HFFc6 (cell line): ENCODE measurements at places on chromosomes 7 and 10.

- no peak for DNase-seq
Observed at GRCh38 chr10:105094048-105094447, 453.0 kb downstream of the SORCS3 start.

- no peak for DNase-seq
Observed at GRCh38 chr7:156985101-156985992, 25.1 kb downstream of the MNX1 start.

DNA sequence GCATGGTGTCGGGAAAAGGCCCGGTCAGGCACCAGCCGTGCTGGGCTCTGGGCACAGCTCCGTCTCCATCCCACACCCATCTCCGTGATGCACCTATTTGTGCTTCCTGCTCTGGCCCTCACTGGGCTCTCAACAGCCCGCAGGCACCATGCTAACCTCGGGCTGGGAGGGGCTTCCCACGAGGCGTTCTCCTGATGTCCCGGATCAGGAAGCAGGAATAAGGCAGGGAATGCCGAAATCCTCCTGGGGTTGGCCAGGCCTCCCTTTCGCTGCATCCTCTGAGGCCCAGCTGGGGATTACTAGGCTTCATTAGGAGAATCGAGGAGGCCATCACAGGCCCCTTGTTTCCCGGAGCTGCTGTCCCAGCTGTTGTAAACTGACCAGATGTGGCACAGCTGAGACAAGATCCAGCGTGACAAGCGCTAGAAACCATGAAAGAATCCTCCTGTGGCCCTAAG lies 72.0 kb downstream of the FAM53B start:
- DNase-seq, result no peak

GRCh38 chr7:24842029-24842428 lies 84.8 kb upstream of the GSDME start:
- DNase-seq, result no peak

GRCh38 chr10:76432016-76433012 lies 1000.9 kb downstream of the LRMDA start:
- DNase-seq, result peak; percentile 65

DNA sequence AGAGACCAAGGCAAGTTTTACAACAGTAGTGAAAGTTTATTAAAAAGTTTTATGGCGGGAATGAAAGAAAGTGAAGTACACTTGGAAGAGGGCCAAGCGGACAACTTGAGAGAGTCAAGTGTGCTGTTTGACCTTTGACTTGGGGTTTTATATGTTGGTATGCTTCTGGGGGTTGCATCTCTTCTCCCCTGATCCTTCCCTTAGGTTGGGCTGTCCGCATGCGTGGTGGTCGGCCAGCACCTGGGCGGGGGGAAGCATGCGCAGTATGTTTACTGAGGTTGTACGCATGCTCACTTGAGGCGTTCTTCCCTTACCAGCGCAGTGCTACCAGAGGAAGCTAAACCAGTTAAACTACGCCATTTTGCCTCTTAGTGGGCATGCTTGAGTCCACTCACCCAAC lies 31.9 kb downstream of the NUP42 start:
- DNase-seq, result no peak

- no peak for DNase-seq
Observed at GRCh38 chr10:6833458-6834011, 253.5 kb upstream of the PRKCQ start.

GRCh38 chr10:133185916-133186315 lies 25.9 kb downstream of the KNDC1 start:
- no peak for DNase-seq

DNA sequence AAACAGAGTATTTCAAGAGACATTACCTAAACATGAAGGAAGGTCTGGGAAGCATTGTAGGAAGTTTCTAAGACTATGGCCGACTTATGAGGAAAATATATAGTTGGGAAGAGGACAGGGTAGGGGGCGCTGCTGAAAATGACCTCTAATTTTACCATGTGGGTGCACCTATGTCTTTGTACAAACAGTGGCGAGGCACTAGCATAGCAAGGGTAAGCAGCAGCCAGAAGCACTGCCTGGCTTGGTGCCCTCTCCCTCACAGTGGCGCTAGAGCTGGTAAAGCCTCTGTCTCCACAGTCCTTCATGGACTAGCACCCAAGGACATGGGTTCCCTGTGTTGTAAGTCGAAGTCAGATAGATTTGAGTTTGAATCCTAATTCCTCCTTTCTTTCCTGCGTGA lies 461.2 kb downstream of the INHBA start:
- no peak for DNase-seq

DNA sequence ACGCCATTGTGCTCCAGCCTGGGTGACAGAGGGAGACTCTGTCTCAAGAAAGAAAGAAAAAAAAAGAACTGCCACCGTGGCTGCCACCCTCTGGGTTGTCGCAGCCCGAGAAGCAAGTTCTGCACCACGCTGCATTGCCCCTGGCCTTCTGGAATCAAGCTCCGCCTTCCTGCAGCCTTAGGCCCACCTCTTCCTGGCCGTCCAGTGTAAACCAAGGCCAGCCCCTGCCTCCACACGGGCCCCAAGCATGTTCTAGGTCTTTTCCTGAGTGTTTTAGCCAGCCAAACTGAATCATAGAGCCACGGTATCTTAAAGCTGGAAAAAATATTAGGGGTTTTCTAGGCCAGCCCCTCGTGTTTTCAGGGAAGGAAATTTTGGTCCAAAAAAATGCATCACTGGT lies 188.9 kb downstream of the CCDC3 start:
- DNase-seq, result no peak

GRCh38 chr7:157580324-157580723 lies 243.5 kb downstream of the DNAJB6 start:
- no peak for DNase-seq

GRCh38 chr10:127945948-127946711 lies 39.2 kb downstream of the PTPRE start:
- no peak for DNase-seq

- no peak for DNase-seq
Observed at GRCh38 chr7:16558761-16559302, 32.2 kb downstream of the LRRC72 start.

- no peak for DNase-seq
Observed at GRCh38 chr10:83917537-83918506, 221.5 kb upstream of the GHITM start.

- no peak for DNase-seq
Observed at GRCh38 chr7:107551936-107552335, 11.8 kb downstream of the COG5 start.

GRCh38 chr10:122468926-122469781 lies 7.8 kb downstream of the HTRA1 start:
- peak; percentile 99 for DNase-seq

GRCh38 chr10:60784641-60785040 lies 6.4 kb downstream of the CDK1 start:
- DNase-seq, result no peak

DNA sequence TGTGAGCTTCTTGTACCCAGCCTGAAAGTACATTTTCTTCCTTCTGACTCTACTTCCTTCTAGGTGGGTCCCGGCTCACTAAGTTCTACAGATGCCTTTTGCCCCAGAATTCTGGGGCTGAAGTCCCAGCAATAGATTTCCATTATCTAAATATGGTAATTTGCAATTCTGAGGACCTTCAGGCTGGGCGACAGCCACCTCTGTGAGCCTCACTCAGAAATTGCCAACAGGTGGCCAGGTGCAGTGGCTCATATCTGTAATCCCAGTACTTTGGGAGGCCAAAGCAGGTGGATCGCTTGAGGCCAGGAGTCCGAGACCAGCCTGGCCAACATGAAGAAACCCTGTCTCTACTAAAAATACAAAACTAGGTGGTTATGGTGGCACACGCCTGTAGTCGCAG lies 23.7 kb downstream of the CREM start:
- DNase-seq, result no peak

DNA sequence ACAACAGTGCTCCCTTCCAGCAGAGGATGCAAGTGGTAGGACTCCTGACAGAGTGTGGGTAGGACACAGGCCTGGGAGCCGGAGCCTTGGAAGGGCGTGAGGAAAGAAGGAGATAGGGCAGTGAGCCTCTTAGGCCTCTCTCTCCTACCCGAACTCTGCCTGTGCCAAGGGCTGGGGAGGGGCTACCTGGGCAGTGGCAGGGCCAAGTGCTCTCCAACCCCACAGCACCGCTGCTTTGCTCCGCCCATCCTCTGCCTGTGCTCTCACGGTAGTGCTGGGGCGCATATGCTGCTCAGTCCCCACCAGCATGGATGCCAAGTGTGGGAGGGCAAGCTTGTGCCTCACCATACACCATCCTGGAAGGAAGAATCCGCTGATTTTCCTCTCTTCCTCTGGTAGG lies 7.5 kb downstream of the FAM131B start:
- DNase-seq, result no peak

DNA sequence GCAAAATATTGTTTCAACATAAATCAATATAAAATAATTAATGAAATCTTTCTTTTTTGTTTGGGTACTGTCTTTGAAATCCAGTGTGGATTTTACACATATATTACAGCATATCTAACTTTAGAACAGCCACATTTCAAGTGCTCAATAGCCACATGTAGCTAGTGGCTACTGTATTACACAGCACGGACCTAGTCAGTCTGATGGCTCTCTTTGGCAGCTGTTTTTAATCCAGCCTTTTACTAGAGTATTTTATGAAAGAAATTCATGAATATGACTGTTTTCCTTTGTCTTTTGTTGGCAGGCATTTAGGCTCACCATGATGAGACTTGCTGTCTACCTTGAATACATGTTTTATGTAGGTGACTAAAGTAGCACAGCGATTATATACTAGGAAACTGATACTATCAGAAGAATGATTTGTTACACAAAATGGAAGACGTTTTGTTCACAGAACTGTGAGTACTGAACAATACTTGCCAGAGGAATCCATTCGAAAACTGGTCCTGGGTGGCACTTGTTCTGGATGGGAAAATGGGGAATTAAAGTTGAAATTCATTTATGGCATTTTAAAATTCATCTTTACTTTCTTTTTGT lies 386.7 kb downstream of the PHTF2 start:
- DNase-seq, result no peak

DNA sequence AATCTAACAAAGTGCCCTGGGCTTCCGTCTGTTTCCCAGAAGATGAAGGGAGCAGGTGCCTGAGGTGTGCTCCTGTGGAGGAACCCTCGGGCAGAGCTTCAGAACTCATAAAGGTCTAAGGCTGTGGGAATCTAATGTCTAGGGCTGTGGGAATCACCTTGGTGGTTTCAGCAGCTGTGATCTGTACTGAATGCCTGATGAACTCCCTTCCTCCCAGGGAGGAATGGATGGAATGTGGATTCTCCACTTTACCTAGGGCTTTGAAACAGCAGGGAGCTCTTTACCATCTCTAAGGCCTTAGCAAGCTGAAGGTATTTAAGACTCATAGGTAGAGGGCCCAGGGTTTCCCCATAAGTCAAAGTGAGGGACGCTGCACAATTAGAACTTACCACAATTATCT lies 36.0 kb upstream of the SEMA3E start:
- no peak for DNase-seq

DNA sequence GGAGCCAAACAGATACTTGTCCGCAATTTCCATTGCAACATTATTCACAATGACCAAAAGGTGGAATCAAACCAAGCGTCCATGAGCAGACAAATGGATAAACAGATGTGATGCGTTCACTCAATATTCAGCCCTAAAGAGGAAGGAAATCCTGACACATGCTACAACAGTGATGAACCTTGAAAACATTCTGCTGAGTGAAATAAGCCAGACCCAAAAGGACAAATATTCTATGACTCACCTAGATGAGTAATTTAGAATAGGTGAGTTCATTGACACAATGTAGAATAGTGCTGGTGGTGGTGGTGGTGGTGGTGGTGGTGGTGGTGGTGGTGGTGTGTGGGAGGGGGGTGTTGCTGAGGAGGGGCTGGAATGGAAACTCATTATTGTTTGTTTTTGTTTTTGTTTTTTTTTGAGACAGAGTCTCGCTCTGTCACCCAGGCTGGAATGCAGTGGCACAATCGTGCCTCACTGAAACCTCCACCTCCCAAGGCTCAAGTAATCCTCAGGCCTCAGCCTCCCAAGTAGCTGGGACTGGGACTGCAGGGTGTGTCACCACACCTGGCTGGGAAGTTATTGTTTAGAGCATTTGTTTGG lies 28.6 kb downstream of the SMKR1 start:
- peak; percentile 81 for DNase-seq

- DNase-seq, result no peak
Observed at GRCh38 chr10:133458021-133458709, 4.4 kb downstream of the SCART1 start.

GRCh38 chr10:16242859-16243613 lies 193.8 kb upstream of the PTER start:
- DNase-seq, result no peak

DNA sequence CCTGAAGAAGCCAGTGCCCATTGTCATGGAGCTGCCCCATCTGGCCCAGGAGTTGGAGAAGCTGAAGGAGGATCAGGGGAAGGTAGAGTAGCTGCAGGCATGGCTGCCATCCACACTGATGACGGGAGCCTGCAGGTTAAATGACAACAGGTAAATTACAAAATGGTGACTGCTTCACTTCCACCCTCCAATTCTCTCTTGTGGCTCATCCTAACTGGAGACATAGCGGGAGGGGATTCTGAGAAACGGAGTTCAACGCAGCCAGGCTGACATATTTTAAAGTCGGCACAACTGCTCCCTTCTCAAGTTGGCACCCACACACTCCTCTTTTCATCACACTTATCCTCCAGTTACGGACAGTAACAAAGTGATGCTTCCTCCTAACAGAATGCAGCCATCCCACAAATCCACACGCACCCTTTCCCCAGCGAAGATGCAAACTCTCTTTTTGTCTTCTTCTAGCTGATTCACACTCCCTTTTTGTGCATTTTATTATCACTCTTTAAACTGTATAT lies 103.0 kb downstream of the SLC37A3 start:
- DNase-seq, result no peak

- no peak for DNase-seq
Observed at GRCh38 chr7:155721056-155721455, 76.6 kb downstream of the RBM33 start.

GRCh38 chr7:148537435-148537834 lies 53.1 kb upstream of the C7orf33 start:
- no peak for DNase-seq

- no peak for DNase-seq
Observed at GRCh38 chr7:68529221-68529620, 1069.1 kb upstream of the AUTS2 start.

GRCh38 chr7:143363016-143363937 lies 764 bp upstream of the FAM131B start:
- no peak for DNase-seq

- DNase-seq, result no peak
Observed at GRCh38 chr7:26862834-26863233, 1.6 kb downstream of the SKAP2 start.

DNA sequence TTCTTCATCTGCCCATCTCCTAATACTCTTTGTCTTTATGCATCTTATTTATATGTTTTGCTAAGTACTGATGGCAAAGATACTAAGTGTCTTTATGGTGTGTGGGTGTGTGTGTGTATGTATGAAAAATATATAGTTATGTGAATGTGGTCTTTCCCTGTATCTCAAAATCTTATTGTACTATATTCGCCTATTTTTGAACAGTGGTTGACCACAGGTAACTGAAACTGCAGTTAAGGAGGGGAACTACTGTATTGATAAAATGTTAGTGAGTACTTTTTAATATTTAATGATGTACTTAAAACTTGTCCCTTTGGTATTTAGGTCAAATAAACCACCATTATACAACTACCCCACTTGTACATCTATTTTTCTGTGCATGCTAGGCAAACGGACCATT lies 85.9 kb downstream of the ADD3 start:
- DNase-seq, result no peak
